ENCODE measurements at places on chromosomes 1 and 21.

GRCh38 chr1:61138921-61139774, 56.8 kb downstream of the NFIA start:
- no peak for DNase-seq

- peak; percentile 83 for DNase-seq
These were observed 139.2 kb downstream of the CLIC6 start for GRCh38 chr21:34807881-34808568.

DNA sequence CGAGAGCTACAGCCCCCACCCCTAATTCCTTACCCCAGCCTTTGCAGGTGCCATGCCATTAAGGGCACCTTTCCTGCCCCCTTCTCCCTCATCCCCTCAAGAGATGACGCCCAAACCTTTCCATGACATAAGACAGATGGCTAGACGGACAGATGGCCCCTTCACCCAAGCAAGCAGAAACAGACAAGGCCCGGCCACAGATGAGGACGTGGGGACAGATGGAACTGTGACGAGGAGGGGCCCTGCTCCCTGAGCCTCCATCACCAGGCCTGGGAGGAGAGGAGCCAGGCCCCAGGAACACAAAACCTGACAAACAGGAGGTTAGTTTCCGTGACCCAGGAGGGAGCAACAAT, 24.7 kb upstream of the PEF1 start:
- DNase-seq, result no peak

- no peak for DNase-seq
These were observed 22.6 kb downstream of the RPRD2 start for GRCh38 chr1:150386592-150386991.

GRCh38 chr1:192628396-192629057, 7.4 kb upstream of the RGS13 start:
- DNase-seq, result no peak

DNA sequence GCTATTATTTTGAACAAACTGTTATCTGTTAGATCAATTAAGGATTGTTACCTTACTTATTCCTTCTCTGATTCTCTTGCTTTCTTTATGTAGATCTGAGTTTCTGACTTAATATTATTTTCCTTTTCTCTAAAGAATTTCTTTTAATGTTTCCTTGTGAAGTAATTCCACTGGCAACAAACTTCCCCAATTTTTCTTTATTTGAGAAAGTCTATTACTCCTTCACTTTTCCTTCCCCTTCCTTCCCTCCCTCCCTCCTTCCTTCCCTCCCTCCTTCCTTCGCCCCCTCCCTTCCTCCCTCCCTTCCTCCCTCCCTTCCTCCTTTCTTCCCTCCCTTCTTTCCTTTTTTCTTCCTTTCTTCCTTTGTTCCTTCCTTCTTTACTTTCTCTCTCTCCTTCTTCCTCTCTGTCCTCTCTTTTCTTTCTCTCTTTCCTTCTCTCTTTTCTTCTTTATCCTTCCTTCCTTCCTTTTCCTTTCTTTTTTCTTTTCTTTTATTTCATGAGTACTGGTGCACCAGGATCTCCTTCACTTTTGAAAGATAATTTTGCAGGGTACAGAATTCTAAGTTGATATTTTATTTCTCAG, 177.5 kb downstream of the DNM3 start:
- no peak for DNase-seq

GRCh38 chr1:210262167-210262896, 29.7 kb downstream of the SERTAD4 start:
- no peak for DNase-seq

GRCh38 chr1:22512873-22513272, 50.4 kb upstream of the EPHA8 start:
- DNase-seq, result no peak

GRCh38 chr1:32151319-32151787, 28.1 kb upstream of the TXLNA start:
- no peak for DNase-seq
